Activated CD8-positive, alpha-beta memory T cell treated with anti-CD3 and anti-CD28 coated beads for 48 hours (primary cell): ENCODE measurements at places on chromosomes 5 and 9.

DNA sequence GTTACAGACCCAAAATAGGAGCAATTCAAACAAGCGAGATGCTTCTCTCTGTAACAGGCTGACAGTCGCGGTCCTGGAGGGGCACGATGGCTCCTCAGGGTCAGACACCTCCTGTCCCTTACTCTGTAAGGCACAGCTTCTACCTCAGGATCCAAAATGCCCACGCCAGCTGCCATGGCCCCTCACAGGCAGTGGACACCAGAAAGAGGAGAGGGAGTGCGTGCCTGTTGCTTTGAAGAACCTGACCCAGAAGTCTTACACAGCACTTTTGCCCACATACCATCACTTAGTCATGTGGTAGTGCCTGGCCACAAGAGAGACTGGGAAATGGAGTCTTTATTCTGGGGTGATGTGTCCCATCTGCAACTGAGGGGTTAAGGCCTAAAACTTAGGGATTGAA is 11.6 kb upstream of the ABL1 start:
- DNase-seq = no peak

DNA sequence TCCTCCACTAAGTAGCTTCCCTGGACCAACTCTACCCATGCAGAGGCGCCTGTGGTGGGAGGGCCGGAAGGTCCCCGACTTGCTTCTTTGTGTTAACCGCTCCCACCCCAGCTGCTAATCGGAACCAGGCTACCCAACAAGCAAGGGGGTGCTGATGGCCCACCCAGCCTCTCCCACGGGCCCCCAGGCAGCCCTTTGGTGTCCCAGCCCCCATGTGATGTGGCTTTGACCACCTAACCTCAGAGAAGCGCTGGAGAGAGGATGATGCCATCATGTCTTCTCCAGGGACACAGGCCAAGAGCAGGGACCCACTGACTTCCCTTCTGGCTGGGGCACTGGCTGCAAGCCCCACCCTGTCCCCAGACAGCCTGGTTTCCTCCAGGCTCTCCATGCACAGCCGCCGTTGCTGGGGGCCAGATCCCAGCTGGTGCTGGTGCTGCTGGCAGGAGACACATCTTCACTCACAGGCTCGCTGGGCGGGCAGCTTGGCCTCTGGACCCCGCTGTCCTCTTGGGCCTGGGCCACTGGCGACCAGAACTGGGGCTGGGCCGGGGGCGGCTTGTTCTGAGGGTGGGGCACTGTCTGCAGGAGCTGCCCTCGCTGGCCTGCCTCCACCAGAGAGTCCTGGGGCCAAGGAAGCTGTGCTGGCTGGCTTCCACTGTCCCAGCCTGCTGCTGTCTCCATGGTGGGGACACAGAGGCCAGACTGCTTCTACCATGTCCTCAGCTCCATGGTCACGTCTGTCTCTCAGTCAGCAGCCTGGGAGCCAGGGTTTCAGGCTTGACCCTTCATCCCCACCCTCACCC is 27.8 kb downstream of the LAMC3 start:
- no peak for DNase-seq

GRCh38 chr5:144644317-144644716 is 473.6 kb downstream of the KCTD16 start:
- DNase-seq = no peak

DNA sequence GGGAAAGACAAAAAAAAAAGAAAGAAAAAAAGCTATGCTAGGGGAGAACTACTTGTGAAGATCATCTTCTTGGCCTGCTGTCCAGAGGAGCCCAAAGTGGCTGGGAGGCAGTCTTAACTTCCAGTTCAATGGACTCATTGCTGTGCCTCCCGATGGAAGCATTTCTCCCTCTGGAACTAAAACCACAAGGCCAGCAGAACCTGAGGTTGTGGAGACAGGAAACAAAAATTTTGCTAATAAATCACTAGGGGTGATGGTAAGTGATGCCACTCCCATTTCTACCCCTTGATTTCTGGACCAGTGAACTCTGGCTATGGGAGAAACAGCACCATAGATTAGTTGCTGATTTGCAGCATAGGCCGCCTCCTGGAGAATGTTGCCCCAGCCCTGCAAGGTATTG is 123.4 kb upstream of the NFIL3 start:
- DNase-seq = no peak

DNA sequence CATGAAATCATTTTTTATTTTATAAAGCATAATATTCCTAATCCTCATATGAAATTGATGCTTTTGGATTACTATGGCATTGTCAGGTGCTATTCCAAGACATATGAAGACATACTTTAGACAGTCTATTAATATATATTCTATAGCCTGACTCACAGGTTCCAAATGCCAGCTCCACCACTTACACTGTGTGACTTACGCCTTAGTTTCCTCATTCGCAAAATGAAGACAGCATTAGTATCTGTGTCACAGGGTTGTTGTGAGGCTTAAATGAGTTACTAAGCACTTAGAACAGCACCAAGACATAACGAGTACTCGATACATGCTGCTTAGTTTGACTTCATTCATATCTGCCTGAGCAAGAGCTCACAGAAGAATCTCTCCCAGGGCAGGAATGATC is 132.2 kb upstream of the PTGER4 start:
- DNase-seq = no peak

DNA sequence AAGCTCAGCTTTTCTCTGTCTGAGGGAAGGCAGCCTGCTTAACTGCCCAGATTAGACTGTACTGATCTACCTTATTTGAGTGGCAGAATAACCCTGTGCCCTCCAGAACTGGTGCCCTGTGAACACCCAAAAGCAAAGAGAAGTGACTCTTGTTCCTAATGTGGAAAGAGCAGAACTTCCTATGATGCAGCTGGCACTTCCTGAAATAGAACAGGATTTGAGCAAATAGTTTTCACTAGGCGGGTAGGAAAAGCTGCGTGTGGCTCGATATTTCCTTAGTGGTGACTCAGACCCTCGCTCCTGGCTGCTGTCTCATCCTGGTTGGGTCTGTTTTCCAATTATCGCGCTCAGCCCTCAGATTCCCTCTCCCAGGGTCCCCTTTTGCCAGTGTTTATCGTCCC is 89.9 kb downstream of the SH3TC2 start:
- no peak for DNase-seq

DNA sequence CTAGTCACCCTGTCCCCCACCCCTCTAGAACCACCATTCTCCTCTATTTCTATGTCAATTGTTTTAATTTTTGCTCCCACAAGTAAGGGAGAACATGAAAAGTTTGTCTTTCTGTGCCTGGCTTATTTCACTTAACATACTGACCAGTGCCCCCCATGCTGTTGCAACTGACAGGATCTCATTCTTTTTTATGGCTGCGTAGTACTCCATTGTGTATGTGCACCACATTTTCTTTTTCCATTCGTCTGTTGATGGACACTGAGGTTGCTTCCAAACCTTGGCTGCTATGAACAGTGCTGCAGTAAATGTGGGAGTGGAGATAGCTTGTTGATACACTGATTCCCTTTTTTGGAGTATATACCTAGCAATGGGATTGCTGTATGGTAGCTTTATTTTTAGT is 7.4 kb upstream of the TERT start:
- DNase-seq = no peak

DNA sequence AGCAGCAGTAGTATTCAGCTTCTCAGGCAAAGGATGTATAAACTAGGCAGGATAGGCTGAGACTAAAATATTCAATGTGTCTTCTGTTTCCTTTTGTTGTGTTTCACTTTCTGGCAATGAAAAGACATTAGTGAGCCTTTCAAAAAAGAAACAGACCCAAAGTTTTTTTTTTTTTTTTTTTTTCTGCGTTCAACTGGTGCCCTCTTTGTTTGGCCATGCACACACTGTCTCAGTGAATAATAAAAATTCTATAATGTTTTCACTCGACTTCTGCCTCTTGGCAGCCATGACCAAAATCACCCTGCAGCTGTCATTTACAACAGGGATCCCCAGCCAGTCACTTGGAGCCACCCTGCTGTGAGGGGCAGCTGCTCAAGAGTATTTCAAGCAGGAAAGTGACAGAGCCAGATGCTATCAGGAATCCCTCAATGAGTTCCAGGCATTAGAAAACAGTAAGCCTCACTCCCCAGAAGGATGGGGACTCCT is 44.0 kb upstream of the MAN2A1 start:
- no peak for DNase-seq
